ENCODE measurements at places on chromosomes 11 and 22.

- DNase-seq, result no peak
Observed at GRCh38 chr11:71294846-71295600, 42.6 kb upstream of the SHANK2 start.

- no peak for DNase-seq
Observed at GRCh38 chr11:3087821-3088800, 30.9 kb upstream of the CARS1 start.

- no peak for DNase-seq
Observed at GRCh38 chr11:103904324-103904667, 132.1 kb upstream of the DDI1 start.

- no peak for DNase-seq
Observed at GRCh38 chr11:119207415-119207960, 1.3 kb downstream of the CBL start.

GRCh38 chr11:62732830-62733229 lies 4.5 kb downstream of the TTC9C start:
- no peak for DNase-seq

Data from activated CD4-positive, alpha-beta T cell treated with anti-CD3 and anti-CD28 coated beads, Interleukin-2, amount 50 U/mL, for 4 hours (primary cell).